ENCODE measurements at places on chromosomes 1 and 21.

DNA sequence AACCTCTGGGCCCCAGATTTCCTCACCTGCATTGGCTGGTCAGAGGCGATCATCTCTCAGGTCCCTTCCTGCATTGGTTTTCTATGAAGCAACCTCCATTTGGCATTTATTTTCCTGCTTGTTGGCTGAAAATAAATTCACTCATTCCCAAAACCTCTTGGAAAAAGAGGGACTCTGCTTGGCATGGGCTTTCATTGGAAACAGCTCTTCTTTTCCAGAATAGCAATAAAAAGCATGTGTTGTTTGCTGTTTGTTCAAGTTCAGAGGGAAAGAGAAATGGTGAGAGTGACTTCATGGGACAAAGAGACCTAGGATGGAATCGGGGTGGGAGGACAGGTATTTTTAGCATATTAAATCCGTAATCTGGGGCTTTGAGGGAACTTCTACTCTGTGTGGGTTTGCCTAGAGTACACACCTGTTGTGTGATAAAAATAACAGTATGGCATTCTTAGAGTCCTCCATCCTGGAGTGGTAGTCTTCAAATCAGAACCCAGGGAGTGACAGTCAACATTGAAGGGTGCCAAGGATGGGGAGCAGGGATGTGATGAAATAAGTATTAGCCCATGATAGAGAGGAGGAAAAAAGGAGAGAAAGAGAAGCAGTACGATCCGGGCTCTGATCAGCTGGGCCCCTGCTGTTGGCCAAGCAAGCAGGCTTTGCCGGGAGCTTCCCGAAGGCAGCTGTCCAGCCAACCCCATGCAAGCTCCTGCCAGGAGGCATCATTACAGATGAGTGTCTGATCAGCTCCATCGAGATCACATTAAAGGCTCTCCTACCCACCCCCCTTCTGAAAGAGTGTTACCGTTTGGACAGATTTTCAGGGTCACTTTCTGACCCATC is 131.9 kb upstream of the NFIA start:
- no peak for DNase-seq

- DNase-seq = no peak
Measured at GRCh38 chr21:34131586-34131985, 58.2 kb downstream of the MRPS6 start.

DNA sequence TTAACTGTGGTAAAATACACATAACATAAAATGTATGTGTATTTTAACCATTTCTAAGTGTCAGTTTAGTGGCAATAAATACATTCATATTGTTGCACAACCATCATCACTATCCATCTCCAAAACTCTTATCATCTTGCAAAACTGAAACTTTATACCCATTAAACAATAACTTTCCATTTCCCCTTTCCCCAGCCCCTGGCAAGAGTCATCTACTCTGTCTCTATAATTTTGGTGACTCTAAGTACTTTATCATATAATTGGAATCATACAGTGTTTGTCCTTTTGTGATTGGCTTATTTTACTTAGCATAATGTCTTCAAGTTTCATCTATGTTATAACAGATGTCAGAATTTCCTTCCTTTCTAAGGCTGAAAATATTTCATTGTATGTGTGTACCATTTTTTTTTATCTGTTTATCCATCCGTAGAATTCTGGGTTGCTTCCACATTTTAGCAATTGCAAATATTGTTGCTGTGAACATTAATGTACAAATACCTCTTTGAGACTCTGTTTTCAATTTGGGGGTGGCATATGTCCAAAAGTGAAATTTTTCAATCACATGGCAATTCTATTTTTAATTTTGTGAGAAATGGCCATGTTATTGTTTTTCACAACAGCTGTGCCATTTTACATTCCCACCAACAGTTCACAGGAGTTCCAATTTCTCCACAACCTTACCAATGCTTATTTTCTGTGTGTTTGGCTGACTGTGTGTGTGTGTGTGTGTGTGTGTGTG is 153.9 kb upstream of the GORAB start:
- no peak for DNase-seq

DNA sequence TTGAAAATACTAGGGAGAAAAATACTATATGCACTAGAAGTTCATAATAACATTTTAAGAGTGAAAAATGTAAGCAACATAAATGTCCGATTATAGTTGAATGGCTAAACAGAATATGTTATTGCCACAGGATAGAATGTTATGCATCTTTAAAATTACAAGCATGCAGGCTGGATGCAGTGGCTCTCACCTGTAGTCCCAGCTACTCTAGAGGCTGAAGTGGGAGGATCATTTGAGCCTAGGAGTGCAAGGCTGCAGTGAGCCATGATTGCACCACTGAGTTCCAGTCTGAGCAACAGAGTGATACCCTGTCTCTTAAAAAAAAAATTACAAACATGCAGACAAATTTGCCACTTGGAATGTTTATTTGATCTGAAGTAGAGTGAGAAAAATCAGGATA is 3.0 kb upstream of the BATF3 start:
- DNase-seq = no peak

GRCh38 chr1:151801310-151801820 is 3.9 kb downstream of the LINGO4 start:
- DNase-seq = no peak

GRCh38 chr21:45655124-45655523 is 11.6 kb downstream of the PCBP3 start:
- no peak for DNase-seq

DNA sequence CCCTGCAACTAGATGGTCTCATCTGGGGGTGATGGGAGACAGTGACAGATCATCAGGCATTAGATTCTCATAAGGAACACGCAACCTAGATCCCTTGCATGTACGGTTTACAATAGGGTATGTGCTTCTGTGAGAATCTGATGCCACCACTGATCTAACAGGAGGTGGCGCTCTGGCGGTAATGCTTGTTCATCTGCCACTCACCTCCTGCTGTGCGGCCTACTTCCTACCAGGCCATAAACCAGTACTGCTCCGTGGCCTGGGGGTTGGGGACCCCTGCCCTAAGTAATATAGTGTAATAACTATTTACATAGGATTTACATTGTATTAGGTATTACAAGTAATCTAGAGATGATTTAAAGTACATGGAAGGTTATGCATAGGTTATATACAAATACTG is 134.9 kb downstream of the CLEC20A start:
- no peak for DNase-seq

- DNase-seq = no peak
Measured at GRCh38 chr1:171922999-171923398, 81.7 kb downstream of the DNM3 start.

DNA sequence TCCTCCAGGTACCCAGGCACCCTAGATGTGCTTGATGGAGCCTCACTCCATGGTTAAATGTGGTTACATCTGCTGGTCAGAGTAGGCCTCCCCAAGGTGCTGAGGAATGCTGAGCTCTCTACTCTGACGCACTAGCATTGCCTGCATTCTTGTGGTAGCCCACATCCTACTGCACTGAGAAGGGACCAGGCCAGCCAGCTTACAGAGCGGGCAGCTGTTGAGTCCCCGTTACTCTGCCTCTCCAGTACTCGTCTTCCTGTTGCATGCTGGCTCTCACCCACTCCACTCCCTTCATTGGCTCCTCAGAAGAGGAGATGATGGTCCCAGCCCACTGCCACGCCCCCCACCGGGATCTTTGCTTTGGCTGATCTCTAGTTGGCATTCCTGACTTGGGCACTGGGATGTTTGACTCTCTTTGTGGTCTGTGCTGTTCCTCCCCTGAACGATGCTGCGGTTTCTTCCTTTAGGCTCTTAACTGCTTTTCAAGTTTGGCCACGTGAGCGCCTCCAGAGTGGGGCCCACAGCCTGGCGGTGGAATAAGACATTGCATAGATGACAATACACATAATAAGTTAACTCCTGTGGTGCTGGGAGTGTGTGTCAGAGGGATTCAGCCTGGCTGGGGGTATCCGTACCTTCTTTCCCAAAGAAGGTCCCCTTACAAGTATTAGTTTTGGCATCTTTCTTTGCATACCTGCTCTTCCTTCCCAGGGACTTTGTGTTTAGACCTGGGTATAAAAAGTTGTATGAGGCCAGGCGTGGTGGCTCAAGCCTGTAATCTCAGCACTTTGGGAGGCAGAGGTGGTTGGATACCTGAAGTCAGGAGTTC is 18.6 kb downstream of the AZIN2 start:
- no peak for DNase-seq

- DNase-seq = peak; percentile 66
Measured at GRCh38 chr1:184387476-184388318, 868 bp downstream of the C1orf21 start.

Data from testis (tissue), 5 donors.